Activated CD4-positive, CD25-positive, alpha-beta regulatory T cell treated with anti-CD3 and anti-CD28 coated beads, Interleukin-2, amount 50 U/mL, for 72 hours (primary cell): ENCODE measurements at places on chromosomes 4 and X.

DNA sequence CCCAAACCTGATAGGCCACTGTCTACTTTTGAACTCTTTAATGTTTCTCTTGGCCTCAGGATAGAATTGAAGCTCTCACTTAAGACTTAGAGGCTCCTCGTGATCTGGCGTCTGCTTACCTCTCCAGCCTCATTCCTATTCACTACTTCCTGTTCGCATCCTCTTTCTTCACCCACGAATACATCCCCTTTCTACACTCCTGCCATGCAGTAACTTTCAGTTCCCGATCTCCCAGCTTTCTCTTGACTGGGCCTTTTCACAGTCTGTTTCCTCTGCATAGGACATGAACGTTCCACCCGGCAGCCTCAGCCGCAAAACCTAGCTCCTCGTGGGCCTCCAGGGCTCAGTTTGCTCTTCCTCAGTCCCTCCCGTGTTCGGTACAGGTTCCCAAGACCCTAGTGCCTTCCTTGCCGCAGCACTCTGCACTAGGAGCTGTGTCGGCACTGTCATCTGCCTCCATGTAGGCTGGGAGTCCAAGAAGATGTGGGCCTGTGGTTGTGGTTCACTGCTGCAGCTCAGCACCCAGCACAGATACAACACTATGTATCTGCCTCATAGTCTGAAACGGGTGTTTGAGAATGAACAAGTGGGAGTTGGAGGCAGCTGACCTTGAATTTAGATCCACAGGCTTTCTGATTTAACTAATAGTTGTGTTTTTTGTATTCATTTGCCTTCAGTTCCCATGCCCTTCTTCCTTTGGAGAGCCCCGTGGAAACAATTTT is 15.8 kb downstream of the RPL39 start:
- DNase-seq, result no peak

- DNase-seq, result no peak
Observed at GRCh38 chrX:132144061-132144460, 16.2 kb upstream of the FRMD7 start.

- DNase-seq, result no peak
Observed at GRCh38 chrX:28901637-28902036, 314.4 kb downstream of the IL1RAPL1 start.

DNA sequence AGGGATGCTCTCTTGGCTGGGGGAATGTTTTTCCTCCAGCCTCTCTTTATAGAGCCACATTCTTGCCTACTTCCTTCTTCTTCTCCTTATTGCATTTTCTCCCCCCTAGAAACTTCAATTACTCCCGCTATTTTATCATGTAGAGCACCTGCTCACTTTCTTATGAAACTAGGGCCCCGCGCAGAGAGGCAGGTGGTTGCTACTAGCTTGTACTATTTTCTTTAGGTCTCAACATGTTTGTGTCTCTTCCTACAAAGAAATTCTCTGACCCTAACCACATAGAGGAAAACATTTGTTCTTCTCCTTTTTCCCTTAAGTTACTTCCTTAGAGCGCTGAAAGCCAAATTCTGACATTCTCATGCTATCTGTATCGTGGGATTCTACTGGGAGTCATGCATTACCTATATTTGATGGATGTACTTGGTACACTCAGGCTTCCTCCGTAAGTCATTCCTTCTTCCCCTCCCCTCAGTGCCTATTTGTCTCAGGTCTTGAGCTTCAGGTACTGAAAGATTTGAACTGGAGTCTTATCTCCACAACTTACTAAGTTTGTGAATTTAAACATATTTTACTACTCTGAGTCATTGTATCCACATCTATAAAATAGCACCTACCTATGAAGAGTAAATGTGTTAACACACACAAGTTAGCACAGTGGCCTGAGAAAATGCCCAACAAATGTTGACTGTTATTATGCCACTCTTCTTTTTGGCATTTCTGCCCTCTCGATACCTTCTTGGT is 159.1 kb upstream of the LEF1 start:
- DNase-seq, result no peak

DNA sequence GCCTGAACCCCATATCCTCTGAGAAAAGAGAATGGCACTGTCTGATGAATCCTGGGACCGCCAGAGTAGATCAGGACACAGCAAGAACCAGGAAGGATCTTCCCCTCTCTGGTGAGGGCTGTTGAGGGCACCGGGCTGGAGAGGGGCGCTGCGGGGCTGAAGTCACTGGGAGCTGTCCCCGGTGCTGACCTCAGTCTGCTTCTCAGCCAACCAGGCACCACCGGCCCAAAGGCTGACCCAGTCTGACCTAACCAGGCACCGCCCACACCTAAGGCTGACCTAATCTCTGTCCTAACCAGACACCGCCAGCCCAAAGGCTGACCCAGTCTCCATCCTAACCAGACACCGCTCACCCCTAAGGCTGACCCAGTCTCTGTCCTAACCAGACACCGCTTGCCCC is 82.8 kb downstream of the CPZ start:
- no peak for DNase-seq

- no peak for DNase-seq
Observed at GRCh38 chr4:184402740-184403383, 71.5 kb downstream of the IRF2 start.

GRCh38 chr4:145927030-145927429 is 11.6 kb downstream of the ZNF827 start:
- no peak for DNase-seq

DNA sequence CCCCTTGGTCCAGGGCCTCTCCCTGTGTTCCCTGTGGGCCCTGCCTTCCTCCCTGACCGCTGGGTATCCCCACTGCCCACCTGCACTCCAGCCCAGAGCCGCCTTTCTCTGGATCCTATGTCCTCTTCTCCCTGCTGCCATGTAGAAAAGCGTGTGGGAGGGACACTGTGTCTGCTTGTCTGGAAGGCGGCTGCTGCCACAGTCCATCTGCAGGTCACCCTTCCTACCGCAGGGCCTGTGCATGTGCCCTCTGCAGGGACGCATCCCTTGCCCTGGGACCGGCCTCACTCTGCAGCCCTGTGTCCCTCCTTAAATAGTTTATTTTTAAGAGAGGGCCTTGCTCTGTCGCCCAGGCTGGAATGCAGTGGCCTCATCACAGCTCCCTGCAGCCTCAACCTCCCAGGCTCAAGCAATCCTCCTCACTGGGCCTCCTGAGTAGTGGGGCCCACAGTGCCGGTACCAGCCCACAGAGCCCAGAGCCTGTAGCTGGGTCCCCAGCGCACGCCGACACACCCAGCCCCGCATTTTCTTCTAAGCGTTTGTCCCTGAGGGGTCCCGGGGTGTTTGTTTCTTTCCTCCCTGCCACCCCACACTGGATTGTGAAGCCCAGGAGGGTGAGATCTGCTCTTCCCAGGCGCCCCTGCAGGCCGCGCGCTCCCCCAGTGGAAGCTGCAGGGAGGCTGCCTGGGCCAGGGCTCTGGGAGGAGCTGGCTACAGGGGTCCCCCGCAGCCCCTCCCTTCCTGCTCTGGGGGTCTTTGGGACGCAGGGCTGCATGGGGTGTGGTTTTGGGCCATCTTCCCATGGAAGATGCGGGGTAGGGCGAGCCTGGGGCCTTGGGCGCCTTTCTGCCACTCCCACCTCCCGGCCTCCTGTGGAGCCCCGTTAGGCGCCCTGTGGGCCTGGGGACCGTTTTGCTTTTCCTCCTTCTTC is 12.8 kb upstream of the NAT8L start:
- DNase-seq, result no peak

DNA sequence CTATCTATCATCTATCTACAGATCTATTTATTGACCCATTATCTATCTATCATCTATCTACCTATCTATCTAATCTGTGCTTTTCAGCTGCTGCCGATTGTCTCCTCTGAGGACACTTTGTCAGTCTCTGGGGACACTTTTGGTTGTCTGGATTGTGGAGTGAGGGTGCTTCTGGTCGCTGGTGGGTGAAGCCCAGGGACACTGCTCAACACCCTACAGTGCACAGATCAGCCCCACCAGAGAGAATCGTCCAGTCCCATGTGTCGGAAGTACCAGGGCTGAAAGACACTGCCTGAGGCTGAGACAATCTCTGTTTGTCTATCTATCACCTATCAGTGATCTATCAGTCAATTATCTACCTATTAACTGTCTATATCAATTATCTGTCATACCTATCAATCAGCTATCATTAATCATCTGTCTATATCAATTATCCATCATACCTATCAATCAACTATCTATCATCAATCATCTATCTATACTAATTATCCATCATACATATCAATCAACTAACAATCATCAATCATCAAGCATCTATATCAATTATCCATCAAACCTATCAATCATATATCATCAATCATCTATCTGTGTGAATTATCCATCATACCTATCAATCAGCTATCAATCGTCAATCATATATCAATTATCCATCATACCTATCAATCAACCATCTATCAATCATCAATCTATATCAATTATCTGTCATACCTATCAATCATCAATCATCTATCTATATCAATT is 70.0 kb upstream of the PPP2R3B start:
- DNase-seq, result no peak

DNA sequence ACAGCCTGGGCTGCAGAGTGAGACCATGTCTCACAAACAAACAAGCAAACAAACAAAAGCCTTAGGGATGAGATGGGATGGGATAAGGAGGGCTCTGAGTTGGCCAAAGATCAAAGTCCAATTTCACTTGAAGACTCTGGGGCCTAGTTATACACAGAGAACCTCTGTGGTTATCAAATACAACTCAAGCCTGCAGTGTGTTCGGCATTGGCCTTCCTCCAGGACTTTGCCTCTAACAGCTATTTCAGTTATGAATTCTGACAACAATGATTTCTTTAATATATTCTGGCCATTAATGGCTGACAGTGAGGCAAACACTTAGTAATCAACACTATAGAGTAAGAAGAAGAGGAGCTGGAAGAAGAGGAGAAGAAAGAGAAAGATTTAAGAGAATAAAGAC is 171.1 kb downstream of the PDGFRA start:
- no peak for DNase-seq

DNA sequence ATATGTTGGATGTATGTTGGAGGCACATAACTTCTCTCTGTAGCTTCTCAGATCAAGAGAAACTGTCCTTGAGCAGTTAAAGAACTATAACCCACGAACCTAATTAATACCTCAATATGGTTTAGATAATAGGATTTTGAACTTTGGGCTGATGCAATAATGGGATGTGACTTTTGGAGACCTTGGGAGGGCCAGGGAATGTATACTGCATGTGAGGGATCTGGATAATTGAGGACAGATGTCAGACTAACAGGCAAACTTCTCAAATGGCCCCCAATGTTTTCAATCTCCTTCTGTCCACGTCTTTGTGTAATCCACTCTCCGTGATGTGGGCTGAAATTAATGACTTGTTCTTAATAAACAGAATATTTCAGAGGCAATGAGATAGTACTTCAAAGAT is 202.2 kb upstream of the FAT4 start:
- no peak for DNase-seq

- DNase-seq, result no peak
Observed at GRCh38 chrX:151085207-151085606, 91.2 kb upstream of the GPR50 start.

- DNase-seq, result no peak
Observed at GRCh38 chr4:142485452-142485851, 360.6 kb downstream of the INPP4B start.

DNA sequence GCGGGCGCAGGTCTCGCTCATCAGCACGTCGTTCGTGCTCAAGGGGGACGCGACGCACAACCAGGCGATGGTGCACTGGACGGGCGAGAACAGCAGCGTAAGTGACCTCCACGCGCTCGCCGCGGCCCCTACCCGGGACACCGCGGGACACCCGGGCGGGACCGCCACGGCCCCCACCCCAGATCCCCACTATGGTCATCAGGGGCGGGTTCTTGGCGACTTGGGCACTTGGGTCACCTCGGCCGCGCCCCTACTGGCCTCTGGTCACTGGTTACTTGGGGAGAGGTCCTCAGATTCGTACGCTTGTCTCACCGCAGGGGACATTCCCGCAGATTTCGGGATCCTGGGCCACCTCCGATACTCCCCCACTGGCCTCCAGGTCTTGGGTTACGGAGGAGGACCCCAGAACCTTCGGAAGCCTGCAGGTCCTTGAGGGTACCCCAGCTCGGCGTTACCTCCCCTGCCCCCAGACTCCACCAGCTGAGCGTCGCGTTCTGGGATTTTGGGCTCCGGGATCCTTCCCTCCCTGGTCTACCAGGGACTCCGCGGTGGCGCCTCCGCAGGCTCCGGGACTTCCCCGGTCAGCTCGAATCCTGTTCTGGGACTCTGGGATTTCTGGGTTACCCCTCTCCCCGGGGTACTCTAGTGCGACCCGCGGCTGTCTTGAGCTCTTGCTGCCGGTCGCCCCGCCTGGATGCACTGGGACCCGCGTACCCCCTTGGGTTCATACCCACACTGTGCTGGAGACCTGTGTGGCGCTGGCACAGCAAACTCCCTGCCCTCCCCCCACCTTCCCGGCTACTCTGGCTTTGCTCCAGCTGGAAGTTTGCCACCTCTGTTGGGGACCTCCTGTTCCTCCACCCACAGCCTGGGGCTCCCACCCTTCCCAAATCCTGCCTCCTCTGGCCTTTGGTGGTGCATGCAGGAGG is 956 bp downstream of the SORCS2 start:
- DNase-seq, result peak; percentile 29

DNA sequence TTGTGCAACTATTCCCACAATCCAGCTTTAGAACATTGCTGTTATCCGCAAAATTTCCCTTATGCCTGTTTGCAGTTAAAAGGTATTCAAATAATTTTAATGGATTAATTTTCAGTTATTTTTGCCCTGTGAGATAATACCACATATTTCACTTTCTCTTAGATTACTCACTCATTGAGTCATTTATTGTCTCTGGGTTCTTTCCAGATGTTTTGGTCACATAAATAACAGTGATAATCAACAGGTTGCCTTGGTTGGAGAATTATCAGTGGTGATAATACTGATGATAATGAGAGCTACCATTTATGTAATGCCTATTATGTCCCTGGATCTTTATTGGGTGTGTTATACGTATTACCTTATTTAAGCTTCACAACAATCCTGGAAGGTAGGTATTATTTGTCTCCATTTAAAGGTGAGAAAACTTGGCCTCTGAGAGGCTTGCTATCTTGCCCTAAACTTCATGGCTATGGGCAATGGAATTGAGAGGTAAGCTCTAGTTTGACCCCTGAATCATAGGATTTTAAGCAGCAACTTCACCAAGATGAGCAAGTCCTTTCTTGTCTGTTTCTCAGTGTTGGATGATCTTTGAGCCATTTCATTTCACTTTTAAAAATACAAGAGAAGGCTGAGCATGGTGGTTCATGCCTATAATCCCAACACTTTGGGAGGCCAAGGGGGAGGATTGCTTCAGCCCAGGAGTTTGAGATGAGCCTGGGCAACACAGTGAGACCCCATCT is 87.4 kb downstream of the KIT start:
- no peak for DNase-seq

GRCh38 chrX:124421898-124422655 is 75.7 kb downstream of the SH2D1A start:
- no peak for DNase-seq

- DNase-seq, result no peak
Observed at GRCh38 chr4:118280501-118281218, 72.1 kb downstream of the PRSS12 start.

- no peak for DNase-seq
Observed at GRCh38 chr4:23934223-23934622, 44.4 kb upstream of the PPARGC1A start.

- no peak for DNase-seq
Observed at GRCh38 chr4:41144812-41145211, 69.5 kb downstream of the APBB2 start.

- DNase-seq, result no peak
Observed at GRCh38 chrX:57528670-57529255, 63.0 kb upstream of the ZXDB start.
